ENCODE measurements at places on chromosomes 5 and 9.

DNA sequence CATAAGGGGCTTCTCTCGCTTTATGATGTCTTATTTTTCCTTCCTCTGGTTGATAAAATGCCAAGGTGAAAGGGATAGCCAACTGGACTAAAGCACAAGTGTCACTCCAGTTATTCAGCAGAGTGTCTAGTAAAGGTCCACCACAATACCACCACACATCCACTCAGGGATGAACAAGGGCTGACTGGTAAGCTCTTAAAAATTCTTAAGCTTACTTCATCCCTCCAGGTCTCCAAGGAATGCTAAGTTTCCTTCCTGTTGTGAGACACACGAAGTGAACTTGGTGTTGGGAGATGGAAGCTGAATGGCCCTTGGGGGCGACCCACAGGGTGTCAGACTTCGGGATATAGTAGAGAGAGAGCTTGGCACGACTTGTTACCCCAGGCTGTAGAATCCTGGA is 3.2 kb upstream of the HMGCS1 start:
- DNase-seq = no peak

DNA sequence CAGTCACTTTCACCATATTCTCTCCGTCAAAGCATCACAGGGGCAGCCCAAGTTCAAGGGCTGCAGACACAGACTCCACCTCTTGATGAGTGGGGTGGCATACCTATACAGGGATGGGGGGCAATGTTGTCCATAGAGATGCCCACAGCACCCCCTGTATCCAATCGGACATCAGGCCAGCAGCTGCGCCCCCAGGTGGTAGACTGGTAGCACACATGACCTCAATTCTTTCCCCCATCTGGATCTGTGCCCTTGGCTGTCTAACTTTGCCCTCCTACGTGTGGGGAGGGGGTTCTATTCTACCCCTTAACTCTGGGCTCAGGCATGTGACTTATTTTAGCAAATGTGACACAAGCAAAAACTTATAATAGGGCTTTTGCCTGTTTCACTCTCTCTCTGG is 84.0 kb upstream of the SLC25A48 start:
- no peak for DNase-seq

GRCh38 chr5:94558028-94558427 is 60.4 kb downstream of the KIAA0825 start:
- DNase-seq = no peak

DNA sequence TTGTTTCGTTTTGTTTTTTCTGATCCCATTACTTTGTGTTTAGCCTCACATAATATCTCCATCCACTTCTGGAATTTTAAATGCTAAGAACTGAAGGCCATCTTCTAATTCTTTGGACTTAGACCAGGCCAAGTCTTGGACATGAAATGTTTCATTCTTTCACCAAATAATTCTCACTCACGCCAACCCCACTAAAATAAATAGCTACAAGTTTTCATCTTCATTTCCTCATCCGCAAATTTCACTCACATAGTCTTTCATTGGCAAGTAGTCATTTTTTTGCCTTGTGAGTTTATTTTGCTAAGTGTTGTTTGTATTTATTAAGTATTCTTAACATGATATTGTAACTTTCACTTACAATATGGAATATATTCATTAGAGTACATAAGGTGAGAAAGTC is 1188.6 kb upstream of the SEMA6A start:
- DNase-seq = no peak

DNA sequence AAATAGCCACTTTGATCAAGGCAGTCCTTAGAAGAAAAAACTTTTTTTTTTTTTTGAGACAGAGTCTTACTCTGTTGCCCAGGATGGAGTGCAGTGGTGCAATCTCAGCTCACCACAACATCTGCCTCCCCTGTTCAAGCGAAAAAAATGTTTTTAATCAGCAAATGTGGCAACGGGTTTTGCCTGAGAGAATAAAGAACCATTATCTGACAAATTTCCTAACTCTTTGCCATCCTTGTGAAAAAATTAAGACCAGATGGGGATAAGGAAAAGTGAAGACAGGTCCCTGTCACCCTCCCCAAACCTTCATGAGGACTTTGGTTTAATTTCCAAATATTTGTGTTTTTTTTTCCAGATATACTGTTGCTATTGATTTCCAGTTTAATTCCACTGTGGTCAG is 107.3 kb upstream of the SPOCK1 start:
- DNase-seq = no peak

- DNase-seq = no peak
These were observed 395.7 kb upstream of the ACTBL2 start for GRCh38 chr5:57878301-57878722.

DNA sequence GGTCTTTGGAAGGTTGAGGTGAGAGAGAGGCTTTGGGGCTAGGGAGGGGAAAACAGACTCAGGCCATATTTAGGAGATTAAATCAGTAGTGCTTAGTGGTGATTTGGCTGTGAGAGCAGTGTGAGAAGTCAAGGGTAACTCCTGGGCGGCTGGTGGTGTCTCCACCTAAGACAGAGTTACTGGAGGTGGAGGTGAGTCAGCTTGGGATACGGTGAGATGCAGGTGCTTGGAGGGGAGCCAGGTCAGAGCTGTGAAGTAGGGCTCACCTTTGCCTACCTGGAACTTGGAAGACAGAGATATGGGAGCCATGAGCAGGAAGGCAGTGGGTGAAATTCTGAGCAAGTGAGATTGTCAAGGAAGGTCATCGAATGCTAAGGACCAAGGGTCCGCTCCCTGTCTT is 24.5 kb downstream of the RGS3 start:
- DNase-seq = no peak

DNA sequence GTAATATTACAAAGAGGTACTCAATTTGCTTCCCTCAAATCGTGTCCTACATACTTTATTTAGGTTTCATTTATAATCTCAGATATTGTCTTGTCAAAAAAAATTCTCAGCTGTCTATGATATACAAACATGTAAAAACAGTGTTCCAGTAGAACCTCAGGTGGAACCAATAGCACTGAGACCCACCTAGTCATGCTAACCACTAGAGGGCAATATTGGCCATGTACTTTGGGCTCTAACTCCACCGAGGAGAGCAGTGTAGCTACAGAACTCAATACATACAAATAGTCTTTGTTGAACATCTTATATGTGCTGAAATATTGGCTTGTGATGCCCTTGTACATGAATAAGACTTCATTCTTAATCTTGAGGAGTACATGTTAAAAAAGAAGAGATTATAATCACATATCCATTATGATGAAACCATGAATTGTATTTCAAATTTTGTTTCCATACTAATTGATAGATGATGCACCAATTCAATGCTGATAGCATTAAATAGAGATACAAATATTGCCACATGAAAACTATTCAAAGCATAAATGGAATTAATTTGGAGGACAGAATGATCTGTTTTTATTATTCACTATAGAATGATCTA is 71.2 kb upstream of the CNTLN start:
- no peak for DNase-seq

DNA sequence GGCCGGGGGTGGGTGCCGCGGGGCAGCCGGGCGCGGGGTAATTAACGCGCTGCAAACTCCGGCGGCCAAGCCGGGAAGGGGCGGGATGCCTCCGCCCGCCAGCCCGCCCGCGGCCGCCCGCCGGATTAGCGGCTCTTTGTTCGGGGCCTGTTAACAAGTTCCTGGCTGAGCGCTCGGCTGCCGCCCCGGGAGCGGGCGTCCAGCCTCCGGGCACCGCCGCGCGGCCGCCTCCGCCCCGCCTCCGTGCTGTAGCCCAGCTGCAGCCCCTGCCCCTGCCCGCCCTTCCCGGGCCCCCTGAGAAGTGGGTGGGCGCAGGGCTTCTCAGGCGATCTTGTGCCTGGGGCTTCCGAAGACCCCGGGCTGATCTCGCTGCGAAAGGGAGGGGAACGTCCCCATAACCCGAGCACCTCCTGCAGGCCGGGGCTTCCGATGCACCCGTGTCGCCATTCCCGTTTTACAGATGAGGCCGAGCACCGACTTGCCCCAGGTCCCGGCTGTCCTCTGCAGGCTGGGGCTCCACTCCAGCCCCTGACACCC is 7.5 kb downstream of the UNC5A start:
- DNase-seq = no peak

DNA sequence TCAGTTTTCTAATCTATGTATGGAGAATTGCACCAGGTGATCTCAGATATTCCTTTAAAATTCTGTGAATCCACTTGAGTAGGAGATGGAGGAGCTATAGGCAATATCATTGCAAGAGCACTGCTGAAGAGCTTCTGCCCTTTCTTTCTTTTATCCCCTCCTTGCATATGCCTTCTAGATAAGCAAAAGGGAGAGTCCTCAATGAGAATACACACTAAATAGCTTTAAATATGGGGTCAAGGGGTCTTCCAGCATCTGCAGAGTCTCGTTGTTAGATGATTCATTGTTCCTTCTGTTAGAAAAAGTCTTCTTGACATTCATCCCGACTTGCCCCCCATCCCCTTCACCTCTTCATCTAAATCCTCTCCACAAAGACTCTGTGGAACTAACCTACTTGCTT is 156.1 kb downstream of the PIK3R1 start:
- no peak for DNase-seq

DNA sequence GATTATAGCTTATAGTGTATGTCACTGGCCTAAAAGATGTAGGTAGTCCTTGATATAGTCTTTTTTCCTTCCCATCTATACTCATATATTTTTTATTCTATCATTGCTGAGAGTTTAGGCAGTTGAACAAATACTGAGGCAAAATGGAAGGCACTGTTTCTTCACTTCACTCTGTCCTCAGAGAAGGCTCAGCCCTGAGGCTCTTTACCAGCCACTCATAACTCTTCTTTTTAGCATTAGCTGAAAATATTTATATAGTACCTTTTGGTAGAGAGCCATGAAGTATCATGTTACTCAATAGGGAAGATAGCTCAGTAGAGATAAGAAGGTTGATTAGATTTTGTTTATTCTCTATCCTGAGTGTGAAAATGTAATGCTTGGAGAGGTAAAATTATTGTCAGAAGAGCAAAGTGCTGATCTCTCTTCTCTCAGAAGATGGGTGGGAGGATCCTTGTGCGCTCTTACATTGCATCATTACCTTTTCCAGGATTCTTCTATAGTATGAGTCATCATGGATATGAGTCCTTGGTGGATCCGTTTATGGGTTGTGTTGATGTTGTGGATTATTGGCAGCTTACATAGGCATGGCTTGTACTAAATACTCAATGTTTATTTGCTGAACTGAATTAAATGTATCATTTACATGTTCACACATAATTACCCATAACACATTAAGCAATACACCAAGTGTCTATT is 88.1 kb downstream of the ANXA1 start:
- no peak for DNase-seq

GRCh38 chr5:154479160-154479943 is 1.3 kb upstream of the HAND1 start:
- DNase-seq = no peak
